ENCODE measurements at places on chromosomes 1 and 21. TPM values are rescaled to one million over a fixed set of nuclear protein-coding genes. Genes with fewer than 3 reads are reported as not detected.

- no peak for DNase-seq
Observed at GRCh38 chr1:18491168-18491567, 10.4 kb downstream of the KLHDC7A start.

- DNase-seq, result no peak
Observed at GRCh38 chr1:33516891-33517567, 44.6 kb downstream of the ZSCAN20 start.

DNA sequence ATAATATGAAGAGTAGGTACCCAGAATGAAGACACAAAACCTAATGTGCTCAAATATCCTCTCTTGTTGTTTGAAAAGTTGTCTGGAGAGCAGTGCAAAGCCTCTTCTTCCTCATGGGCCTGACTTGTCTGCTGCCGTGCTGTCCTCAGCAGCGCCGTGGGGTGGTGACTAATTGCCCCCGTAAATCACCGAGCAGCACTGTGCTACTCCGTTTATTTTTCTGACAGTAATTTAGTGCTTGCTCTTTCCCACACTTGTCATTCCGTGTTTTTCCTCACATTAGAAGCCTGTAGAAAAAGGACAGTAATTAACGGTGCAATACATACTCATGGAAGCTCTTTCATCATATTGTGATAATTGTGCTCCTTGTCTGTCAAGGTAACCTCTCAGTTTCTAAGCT, 114.8 kb upstream of the BARHL2 start:
- no peak for DNase-seq

DNA sequence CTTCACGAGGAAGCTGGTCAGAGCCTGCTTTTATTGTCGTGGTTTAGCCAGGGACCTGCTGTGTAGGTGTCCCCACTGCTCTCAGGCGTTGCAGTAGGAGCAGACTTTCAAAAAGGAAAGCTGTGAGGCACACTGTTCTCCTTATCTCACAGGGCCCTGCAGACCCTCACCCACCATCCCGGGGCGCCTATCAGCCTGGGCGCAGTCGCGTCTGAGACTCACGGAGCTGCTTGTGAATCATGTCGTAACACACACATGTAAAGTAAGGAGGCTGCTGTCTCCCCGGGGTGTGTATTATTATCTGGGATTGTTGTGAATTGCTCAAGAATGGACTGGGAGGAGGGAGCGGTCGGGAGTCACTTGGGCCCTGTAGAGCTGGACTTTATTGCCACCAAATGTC, 17.4 kb downstream of the AJAP1 start:
- no peak for DNase-seq

GRCh38 chr1:163102590-163102989, 33.4 kb downstream of the RGS4 start:
- DNase-seq, result no peak

Gene CYP4Z1
- total RNA-seq, result not detected

Data from natural killer cell (primary cell).